Motor neuron (in vitro differentiated cells): ENCODE measurements at places on chromosomes 13 and 19. TPM values are rescaled to one million over a fixed set of nuclear protein-coding genes. Genes with fewer than 3 reads are reported as not detected.

ADAMTSL5 gene
- total RNA-seq, result not detected in 2 replicates

ZSCAN4 gene
- total RNA-seq, result 0.46 TPM in 1 of 2 replicates, not detected in the other

UBE2L5 gene
- 0.87 and 1.1 TPM in 2 replicates for total RNA-seq

BRME1 gene
- 0.51 and 0.75 TPM in 2 replicates for total RNA-seq

DNA sequence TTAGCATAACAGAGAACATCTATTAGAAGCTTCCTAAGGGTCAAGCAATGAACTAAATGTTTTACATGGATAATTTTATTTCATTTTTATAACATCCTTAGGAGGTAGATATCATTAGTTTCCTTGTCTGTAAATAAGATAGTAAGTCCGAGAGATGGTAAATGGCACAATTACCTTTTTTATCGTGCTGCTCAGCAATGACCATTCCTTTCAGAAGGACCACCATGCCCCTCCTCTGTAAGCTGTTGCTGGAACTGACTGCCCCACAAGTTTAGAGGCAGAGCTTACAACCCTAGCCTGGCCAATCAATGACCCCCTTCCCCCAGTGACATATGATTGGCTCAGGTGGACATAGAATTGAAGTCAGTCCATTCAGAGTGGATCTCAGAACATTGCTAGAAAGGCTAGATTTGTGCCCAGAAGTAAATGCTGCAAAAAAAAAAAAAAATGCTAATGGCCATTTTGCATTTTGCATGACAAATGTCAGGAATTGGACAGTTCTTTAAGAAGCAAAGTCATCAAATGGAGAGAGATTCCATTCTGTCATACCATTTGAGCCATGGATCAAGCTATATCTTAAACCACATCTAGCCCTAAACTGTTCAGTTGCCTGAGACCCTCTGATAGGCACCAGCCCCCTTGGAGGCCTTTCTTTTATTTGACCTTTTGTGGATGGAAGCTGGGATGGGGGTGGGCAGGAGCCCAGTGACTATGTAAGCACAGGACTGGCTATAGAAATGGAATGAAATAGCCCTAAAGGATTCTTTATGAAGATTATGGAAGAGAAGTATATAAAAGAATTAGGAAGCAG lies 668.3 kb downstream of the UQCRFS1 start:
- ATAC-seq, result no peak

DNA sequence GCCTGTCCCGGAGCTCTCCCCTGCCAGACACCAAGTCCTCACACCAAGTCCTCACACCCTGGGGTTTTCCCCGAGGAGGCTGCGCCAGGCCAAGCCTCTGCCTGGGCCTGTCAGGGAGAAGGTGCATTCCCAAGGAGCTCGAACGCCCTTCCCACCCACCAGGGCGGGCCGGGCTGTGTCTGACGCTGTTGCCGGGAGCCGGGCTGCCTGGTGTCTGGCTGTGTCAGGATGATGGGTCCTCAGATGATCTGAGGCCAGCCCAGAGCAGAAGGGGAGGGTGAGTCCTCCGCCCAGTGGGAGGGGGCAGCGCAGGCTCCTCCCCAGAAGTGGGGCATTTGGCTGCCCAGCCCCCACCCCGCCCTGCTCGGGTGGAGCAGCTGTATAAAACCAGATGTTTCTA lies 2.3 kb upstream of the HAS1 start:
- peak; percentile 81 for ATAC-seq

- ATAC-seq, result no peak
These were observed 10.8 kb downstream of the KRI1 start for GRCh38 chr19:10554760-10555609.

- ATAC-seq, result no peak
These were observed 149.2 kb downstream of the GGACT start for GRCh38 chr13:100439247-100439970.

DNA sequence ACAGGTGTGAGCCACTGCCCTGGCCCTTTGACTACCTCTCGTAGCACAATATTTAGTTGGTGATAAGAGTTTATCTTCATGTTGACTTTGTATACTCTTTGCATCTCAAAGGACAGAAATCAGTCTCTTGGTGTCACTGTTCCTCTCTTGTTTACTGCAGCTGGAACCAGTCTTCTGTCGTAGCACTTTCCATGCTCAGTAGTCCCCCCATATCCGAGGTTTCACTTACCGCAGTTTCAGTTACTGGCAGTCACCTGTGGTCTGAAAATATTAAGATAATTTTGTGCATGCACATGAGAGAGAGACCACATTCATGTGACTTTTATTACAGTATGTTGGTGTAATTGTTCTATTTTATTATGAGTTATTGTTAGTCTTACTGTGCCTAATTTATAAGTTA lies 49.1 kb downstream of the WASF3 start:
- ATAC-seq, result no peak

GRCh38 chr13:21435687-21436151 lies 23.4 kb downstream of the ZDHHC20 start:
- peak; percentile 43 for ATAC-seq

DNA sequence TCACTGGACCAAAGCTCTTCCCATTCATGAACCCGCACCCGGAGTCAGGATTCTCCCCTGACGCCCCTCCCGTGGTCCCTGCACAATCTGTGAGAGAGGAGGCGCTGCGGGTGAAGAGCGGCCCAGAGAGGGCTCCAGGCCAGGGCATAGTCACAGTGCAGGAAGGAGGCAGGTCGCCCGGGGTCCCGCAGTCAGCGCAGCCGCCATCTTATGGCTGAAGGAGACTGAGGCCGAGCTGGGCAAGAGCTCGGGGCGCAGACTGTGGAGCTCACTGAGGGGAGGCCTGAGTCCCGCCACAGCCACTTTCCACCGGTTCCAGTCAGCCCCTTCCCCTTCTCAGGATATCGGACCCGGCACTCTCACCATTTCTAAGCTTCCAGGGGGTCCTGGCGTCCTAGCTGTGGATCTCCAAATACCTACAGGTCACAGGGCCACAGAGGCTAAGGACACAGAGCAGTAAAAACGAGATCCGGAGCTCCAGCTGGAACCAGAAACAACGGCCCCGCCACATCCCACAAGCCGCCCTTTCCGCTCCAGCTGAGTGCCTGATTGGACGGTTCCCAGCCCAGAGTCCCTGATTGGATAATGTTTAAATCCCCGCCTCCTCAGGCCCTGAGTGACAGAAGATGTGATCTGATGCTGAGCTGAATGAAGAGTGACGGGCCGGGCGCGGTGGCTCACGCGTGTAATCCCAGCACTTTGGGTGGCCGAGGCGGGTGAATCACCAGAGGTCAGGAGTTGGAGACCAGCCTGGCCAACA lies at the start of gene ZNF99:
ZNF99 (minus strand) TSS at position 501 of the 760 bp plus-strand sequence; CDS start at position 366, 135 bp downstream.
- ATAC-seq, result no peak

DNA sequence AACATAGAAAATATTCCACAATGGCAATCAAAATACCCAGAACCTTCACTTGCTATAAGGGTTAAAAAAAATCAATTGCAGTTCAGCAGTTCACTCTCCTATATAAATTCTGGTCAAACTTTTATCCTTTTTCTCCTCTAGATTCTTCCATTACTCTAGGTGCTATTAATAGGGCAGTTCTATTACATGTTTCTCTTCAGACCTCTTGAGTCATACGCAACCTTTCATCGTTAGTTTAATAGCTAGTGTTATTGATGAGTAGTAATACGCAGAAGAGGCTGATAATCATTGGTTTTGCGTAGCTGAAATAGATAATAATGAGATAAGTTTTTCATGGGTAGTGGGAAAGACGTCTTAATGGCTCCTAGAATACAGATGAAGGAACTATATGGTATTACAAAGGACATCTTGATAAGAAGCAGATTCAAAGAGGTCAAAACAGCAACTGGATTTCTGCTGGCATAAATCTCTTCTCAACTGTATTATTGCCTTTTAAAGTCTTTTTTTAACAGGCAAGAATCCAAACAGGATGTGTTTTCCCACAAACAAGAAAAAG lies 118.3 kb upstream of the STARD13 start:
- ATAC-seq, result peak; percentile 77

DNA sequence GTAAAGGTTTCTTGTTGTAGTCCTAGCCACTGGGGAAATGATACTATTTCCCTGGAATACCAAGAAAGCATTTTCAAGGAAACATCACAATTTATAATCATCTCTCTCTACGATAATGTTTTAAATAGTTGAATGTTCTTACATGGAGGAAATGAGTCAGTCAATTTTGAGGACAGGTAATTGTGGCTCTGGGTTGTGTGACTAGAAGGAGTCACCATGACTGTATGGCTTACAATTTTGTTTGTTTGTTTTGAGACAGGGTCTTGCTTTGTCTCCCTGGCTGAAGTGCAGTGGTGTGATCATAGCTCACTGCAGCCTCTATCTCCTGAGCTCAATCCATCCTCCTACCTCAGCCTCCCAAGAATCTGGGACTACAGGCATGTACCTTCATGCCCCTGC lies 47.4 kb downstream of the COG3 start:
- ATAC-seq, result no peak

- no peak for ATAC-seq
These were observed 5.9 kb downstream of the CACNG7 start for GRCh38 chr19:53915000-53915399.

- peak; percentile 24 for ATAC-seq
These were observed 242.2 kb downstream of the B3GLCT start for GRCh38 chr13:31441800-31442510.

- ATAC-seq, result no peak
These were observed 7.5 kb downstream of the KCTD15 start for GRCh38 chr19:33804021-33804799.

- no peak for ATAC-seq
These were observed 38.1 kb upstream of the ZNF527 start for GRCh38 chr19:37332839-37333238.

GRCh38 chr13:66014771-66015170 lies 1215.4 kb downstream of the PCDH9 start:
- no peak for ATAC-seq

GRCh38 chr19:49954933-49955332 lies 6.0 kb downstream of the SIGLEC11 start:
- peak; percentile 25 for ATAC-seq

- ATAC-seq, result no peak
These were observed 161.4 kb downstream of the STK24 start for GRCh38 chr13:98415326-98416070.

- no peak for ATAC-seq
These were observed 45.8 kb downstream of the SOX1 start for GRCh38 chr13:112112534-112113276.

GRCh38 chr13:78608252-78608687 lies 4.9 kb upstream of the POU4F1 start:
- no peak for ATAC-seq

DNA sequence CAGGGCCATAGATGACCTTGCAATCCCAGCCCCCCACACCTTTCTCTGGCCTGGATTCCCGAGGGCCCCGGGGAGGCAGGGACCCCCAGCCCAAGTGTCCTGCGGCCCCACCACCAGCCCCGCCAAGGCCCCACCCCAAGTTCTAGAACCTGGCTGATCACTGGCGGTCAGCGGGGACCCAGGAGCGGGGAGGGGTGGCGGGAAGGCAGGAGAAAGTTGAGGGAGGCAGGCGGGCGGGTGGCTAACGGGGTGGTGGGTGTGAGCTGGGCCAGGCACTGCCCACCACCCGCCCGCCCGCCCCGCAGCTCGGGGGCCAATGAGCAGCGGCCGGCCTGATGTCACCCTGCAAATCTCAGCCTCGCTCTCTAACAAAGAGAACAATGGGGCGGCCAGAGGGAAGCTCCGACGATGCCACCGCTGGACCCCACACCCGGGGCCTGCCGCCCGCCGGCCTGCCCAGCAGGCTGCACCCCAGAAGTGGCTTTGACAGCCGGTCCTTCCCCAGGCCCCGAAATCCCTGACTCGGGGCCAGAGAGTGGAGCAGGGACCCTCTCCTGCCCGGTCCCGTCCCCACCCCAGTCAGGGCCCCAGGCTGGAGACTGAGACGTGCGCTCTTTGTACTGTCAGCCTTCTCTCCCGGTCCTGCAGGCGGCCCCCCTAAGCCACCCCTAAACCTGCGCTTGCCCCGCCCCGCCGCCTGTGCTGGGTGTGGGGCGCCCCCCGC lies 1.6 kb downstream of the MEX3D start:
- peak; percentile 86 for ATAC-seq

DNA sequence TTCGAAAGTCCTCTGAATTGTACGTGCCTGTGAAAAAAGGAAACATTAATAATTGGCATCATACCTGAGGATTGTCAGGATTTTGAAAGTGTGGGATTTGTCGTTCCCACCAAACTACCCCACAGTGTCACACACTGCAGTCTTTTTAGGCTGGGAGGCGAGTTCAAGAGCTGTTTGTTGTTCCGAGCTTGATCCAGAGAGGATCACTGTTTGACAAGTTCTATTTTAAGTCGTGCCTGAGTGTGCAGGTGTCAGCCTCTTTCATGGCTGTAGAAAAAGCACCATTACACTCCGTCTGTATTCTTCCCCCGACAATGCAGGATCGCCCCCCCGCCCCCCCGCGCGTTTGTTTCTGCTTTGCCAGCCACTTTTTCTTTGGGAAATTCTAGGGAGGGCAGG lies 635 bp upstream of the NBEA start:
- ATAC-seq, result peak; percentile 0

DNA sequence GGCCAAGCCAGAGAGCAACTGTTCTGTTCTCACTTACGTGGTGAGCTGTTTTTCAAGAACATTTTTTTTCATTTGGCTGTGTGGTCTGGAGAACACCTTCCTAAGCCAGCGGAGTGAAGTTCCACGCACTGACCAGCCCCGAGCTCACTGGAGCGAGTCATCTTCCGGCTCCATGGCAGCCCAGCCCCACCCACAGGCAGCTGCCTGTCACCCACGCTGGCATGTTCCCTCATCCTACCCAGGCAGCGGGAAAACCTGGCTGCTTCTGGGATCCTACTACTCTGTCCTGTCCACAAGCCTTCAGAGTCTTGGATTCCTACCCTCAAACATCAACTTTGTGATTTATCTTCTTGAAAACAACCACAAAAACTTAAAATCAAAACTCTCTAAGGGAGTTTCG lies 76.2 kb downstream of the GGACT start:
- ATAC-seq, result peak; percentile 45

GRCh38 chr13:103443604-103444003 lies 377.4 kb upstream of the SLC10A2 start:
- no peak for ATAC-seq
